ENCODE measurements at places on chromosomes 2 and 18. TPM values are rescaled to one million over a fixed set of nuclear protein-coding genes. Genes with fewer than 3 reads are reported as not detected.
A peak's percentile ranks its signal among the peaks of the same experiment; 100 is the strongest.

DNA sequence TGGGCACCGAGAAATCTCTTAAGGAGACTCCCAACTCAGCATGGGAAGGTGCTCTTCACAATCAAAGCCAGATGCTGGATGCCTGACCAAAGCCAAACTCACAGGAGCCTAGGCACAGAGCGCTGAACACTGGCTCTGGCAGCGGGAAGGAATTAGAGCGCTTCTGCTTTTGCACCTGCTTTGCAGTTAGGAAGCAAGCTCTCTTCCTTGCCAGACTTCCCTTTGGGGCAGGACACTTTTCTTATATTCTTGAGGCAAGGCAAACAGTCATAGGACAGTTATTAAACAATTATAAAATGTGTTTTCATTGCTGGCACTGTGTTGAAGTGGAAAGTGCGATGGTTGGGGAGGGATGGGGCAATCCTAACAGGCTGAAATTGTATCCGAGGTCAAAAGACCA lies 79.6 kb upstream of the DNMT3A start:
- no peak for DNase-seq

DNA sequence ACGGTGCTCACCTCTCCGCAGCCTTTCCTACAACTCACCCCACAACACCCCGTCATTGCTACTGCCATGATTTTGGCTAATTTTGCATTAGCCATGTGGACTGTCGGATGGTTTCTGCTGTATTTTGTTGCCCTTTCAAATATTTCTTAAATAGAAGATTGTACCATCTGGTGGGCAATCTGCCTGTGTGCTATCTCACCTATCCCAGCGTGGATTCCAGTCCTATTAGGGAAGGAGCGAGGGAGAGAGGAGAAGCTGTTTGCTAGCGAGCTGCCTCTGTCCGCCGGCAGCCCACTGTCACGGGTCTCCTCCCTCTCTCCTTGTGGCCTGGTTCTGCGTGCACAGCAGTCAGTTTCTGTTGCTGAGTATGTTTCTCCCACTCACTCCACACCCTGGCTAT lies 336.2 kb downstream of the TXNL1 start:
- DNase-seq: no peak

- DNase-seq: no peak
Measured at GRCh38 chr2:117359266-117359914, 455.1 kb upstream of the DDX18 start.

DNA sequence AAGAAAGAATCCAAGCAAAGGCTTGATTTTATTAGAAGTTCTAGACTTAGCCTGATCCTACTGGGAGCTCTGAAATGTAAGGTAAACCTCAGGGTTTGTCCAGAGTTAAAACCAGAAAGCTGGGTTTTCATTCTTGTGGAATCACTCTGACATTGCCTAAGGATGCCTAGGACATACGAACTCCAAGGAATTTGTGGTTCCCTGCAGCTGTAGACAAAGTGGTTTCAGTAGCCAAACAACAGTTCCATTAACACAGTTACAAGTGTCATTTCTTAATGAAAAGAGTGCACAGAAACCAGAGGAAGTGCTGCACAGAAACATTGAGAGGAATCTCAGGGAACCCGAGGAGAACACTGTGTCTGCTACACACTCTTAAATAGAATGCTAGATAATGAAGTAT lies 221.4 kb upstream of the ST6GAL2 start:
- no peak for DNase-seq

- no peak for DNase-seq
Measured at GRCh38 chr2:195737511-195738325, 80.7 kb downstream of the SLC39A10 start.

DNA sequence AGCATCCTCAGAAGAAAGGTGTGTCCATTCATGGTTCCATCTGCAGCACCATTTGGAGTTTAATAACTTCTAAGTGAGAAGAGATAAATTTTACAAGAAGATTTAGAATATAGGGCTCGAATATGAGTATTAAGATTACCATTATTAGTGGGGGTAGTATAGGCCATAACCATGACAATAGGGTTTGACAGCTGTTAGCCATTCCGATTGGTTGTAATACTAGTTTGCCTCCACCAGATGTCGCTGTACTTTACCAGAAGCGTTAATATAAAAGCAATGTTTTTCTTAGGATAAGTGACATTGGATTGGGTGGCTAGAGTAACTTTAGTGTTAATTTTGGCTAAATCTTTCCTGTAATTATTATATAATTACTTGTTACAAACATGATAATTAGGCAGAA lies 107.5 kb upstream of the SRD5A2 start:
- no peak for DNase-seq

GRCh38 chr18:22253676-22254075 lies 84.3 kb downstream of the GATA6 start:
- peak; percentile 8 for DNase-seq

GRCh38 chr2:96952976-96953610 lies 33.3 kb downstream of the FAM178B start:
- DNase-seq: no peak

DNA sequence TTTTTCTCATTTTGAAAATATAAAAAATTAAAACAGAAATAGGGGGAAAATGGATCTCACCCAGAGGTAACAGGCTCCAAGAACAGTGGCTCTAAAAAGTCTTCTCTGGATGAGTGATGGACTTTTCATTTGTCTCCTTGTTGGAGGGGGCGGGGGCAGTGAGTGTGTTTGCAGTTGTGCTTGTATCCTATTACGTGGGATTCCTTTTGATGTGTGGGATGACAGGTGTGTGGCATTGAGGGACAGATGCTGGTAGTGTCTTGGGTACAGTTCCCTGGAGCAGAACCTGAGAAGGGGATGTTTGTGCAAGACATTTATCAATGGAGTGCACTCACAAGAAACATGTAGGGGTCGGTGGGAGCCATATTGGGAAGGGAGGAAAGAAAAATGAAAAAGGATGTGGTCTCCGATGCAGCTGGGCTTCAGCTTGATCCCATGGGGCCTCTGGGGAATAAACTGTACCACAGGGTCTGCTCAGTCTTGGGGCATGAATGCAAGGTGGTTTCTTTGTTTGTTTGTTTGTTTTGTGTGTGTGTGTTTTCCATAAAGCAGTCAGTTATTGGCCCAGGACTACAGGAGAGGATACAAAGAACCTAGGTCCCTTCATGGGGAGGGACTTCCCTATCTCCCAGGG lies 120.0 kb upstream of the SLC35G4 start:
- no peak for DNase-seq

DNA sequence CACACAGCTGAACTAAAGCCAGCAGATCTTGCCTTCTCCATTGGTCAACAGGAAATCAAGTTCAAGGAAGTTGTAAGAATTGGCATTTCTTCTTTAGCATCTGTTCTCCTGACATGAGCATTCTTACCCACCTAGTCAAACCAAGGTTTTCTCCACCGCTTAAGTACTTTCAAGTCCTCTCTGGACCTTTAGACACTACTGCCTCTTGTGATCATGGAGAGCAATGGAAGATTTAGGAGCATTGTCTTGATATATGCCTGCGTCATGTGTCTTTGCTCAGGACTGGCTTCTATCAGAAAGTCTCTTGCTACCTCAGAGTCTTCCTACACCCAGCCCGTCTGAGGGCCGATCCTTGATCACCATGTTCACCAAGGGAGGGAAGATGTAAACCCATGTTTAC lies 262.2 kb downstream of the PHLPP1 start:
- no peak for DNase-seq

MAL gene
- total RNA-seq: not detected

PKDCC gene
- 2.2 TPM for total RNA-seq

SH2D6 gene
- total RNA-seq: 0.13 TPM

HOXD3 gene
- not detected for total RNA-seq

NLRC4 gene
- not detected for total RNA-seq

CDK5R2 gene
- total RNA-seq: not detected
